RWPE2 (cell line): ENCODE measurements at places on chromosomes 13 and 19.

- H3K36me3 ChIP-seq: no peaks in the 10 kb centered on the region
- H3K27me3 ChIP-seq: no peaks in the 10 kb centered on the region
- no peak for DNase-seq
Measured at GRCh38 chr13:97588993-97589392, 155.0 kb downstream of the RAP2A start.

DNA sequence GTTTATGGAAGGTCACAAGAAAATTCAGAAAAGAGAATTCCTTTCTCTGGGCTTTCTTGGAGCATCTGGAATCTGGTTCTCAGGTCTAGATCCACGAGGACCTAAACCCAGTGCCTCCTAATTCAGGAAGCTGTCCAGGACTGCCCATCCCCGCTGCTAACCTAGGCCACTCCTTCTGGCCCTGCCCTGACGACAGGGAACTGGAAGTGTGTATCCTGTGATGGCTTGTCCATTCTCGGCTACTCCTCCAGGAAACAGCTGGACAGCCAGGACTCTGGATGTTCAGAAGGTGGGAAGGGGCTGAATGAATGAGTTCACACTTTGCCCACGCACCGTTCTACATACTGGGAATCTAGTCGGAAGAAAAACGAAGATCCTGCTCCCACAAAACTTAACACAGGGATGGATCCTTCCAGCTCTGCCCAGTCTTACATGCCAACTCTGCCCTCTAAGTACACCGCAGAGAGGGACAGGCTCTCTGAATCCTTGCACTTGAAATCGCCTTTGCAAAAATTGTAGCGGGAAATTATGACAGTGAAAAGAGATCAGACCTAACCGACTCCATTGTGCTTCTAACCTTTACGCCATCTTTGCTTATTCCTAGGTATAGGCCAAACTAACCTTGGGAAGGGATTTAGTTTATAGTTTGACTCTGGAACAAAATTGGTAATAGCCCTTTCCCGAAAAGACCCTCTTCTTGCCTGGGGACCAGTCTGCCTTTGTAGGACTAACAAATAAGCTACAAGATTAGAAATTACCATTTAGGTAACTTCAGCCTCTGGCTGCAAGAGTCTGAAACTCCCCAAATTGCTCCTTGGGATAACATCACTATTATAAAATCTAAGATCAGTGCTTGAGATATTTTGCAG is 1.8 kb downstream of the LSM4 start:
- no peak overlapping the region for H3K4me3 ChIP-seq
- no peak for DNase-seq
- H3K36me3 ChIP-seq: peaks cover 27% of the 10 kb centered on the region

DNA sequence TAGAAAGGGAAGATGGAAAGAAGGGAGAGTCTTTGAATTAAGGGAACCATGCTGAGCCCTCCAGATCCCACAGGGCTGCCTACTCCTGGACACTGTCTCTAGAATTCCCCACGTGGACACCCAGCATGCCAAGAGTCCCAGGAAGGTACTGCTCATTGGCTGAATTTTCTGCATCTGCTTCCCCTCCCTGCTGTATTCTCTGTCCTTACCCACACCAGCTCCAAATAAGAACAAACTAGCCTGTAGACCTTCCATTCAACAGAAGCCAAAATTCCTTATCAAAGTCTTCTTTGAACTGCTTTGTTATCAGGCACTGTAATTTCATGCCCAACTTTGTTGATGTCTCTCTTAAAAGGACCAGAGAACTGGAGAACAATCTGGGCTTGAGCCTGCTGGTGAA is 305.9 kb upstream of the ARGLU1 start:
- no peaks in the 10 kb centered on the region for H3K27me3 ChIP-seq
- no peaks in the 10 kb centered on the region for H3K36me3 ChIP-seq
- DNase-seq: no peak
- no peak overlapping the region for H3K4me3 ChIP-seq

DNA sequence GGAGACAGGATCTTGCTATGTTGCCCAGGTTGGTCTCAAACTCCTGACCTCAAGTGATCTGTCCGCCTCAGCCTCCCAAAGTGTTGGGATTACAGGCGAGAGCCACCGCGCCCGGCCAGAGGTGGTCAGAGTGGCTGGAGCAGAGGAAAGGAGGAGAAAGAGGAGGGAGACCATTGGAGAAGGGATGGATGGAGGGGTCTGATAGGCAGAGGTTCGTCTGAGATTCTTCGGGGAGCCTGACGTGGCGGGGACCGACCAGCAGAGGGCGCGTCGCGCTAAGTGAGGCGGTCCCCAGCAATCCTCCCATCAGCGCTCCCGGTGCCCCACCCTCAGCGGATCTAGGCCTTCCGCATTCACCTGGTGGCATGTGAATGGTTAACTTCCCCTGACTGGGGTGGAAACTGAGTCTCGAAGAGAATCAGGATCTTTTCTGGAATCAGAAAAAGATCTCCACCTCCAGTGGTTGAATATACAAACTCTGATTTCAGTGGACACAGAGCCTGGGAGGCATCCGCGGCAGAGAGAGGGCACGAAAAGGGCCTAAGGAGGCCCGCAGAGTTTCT is 8.8 kb downstream of the GTPBP3 start:
- no peaks in the 10 kb centered on the region for H3K27me3 ChIP-seq
- H3K4me1 ChIP-seq: no peaks in the 10 kb centered on the region
- no peak for DNase-seq

GRCh38 chr19:33622809-33623511 is 1.2 kb downstream of the CHST8 start:
- no peak for DNase-seq
- H3K27me3 ChIP-seq: peaks cover 72% of the 10 kb centered on the region
- no peak overlapping the region for H3K4me3 ChIP-seq
- no peak overlapping the region for H3K27ac ChIP-seq
- H3K4me1 ChIP-seq: no peaks in the 10 kb centered on the region

GRCh38 chr13:110648146-110648819 is 32.9 kb downstream of the NAXD start:
- no peak overlapping the region for H3K4me3 ChIP-seq
- no peak overlapping the region for H3K27ac ChIP-seq
- H3K4me1 ChIP-seq: no peaks in the 10 kb centered on the region
- H3K27me3 ChIP-seq: no peaks in the 10 kb centered on the region
- H3K36me3 ChIP-seq: peaks cover 15% of the 10 kb centered on the region

DNA sequence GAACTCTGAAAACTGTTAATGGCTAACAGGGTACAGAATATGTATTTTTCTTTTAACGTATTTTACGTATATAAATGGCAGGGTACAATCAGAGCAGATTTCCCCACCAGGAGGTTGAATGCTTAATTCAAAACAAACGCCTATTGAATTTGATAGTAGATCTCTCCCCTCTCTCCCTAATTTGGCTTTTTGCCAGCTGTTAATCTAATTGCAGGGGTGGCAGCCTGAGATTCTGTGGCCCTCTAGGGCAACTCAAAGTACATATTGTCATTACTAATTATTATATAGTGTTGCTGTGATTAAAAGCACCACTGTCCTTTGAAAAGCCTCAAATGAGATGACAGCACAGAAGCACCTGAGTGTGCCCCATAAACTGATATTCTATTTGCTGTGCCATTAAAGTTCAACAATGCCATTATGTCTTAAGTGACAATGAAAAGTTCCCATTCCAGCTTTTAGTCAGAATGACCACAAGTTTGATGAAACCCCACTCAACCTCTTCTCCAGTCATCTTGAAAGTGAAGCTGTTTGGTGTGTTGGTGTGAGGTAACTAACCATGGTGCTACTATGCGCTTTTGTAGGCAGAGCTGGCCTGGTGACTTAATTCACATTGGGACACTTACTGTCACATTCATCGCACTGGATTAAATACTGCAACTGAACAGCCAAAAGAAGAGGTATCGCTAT is 351.4 kb downstream of the KCNRG start:
- H3K4me1 ChIP-seq: peaks cover 6% of the 10 kb centered on the region
- DNase-seq: no peak
- no peaks in the 10 kb centered on the region for H3K27me3 ChIP-seq
- no peak overlapping the region for H3K27ac ChIP-seq

GRCh38 chr13:99326012-99326411 is 18.8 kb upstream of the GPR183 start:
- no peak overlapping the region for H3K27ac ChIP-seq
- H3K4me3 ChIP-seq: no peak overlapping the region
- peaks cover 16% of the 10 kb centered on the region for H3K4me1 ChIP-seq
- H3K36me3 ChIP-seq: peaks cover 6% of the 10 kb centered on the region; the same call in 1 of the 2 replicates
- no peaks in the 10 kb centered on the region for H3K27me3 ChIP-seq

DNA sequence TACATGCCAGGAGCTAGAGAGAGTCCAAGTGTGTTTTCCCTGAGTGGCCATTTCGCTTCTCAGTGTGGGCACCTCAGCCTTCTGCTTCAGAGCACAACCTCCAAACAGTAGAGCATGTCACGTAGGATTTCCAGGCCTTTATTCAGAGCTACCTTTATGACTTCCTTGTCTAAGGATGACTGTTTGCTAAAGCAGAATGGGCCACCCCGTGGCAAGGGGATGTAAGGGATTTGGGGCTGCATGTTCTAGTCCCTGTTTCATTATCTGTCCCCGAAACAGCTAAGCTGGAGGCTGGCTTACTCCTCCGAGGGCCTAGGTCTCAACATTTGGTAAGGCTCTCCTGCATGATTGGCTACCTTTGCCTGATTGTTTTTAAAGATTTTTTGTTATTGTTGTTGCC is 6.0 kb downstream of the RNASEH2B start:
- H3K27me3 ChIP-seq: no peaks in the 10 kb centered on the region
- H3K36me3 ChIP-seq: no peaks in the 10 kb centered on the region; the same call in 1 of the 2 replicates
- no peak for DNase-seq
- peaks cover 10% of the 10 kb centered on the region for H3K4me1 ChIP-seq

DNA sequence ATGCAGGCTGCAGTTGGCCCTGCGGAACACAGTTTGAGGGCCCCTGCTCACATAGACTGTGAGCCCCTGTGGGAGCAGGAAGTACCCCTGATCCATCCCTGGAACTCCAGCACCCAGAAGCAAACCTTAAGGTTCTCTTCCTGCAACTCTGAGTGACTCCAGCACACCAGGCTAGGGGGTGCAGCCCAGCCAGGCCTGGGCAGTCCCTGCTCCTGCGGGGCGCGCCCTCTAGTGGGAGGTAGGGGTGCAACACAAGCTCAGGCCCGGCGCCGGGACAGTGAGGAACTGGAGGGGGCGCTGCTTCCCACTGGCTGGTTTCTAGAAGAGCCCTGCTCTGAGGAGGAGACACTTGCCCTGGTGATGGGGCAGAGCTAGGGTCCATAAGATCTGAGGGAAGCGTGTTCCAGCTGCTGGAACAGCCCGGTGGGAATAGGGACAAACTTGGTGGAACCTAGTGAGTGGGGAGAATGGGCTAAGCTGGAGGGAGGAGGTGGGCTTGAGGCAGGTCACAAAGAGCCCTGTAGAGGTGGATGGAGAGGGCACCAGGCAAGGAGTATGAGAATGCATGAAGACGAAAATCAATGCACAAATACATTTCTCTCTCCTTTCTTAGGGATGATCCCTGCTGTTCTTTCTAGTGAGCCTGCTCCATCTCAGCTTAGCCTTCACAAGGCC is 5.0 kb downstream of the ZSCAN5A start:
- peaks cover 26% of the 10 kb centered on the region for H3K36me3 ChIP-seq
- DNase-seq: no peak
- no peaks in the 10 kb centered on the region for H3K27me3 ChIP-seq
- H3K4me1 ChIP-seq: peaks cover 3% of the 10 kb centered on the region

- H3K36me3 ChIP-seq: no peaks in the 10 kb centered on the region
- no peak overlapping the region for H3K27ac ChIP-seq
- H3K4me1 ChIP-seq: no peaks in the 10 kb centered on the region
- no peaks in the 10 kb centered on the region for H3K27me3 ChIP-seq
- no peak for DNase-seq
Measured at GRCh38 chr13:22700246-22700887, 480.4 kb upstream of the SGCG start.

- H3K36me3 ChIP-seq: no peaks in the 10 kb centered on the region
- H3K27me3 ChIP-seq: no peaks in the 10 kb centered on the region
- H3K4me1 ChIP-seq: peaks cover 24% of the 10 kb centered on the region
- no peak overlapping the region for H3K27ac ChIP-seq
- H3K4me3 ChIP-seq: no peak overlapping the region
Measured at GRCh38 chr13:27168086-27168485, 3.5 kb downstream of the USP12 start.

DNA sequence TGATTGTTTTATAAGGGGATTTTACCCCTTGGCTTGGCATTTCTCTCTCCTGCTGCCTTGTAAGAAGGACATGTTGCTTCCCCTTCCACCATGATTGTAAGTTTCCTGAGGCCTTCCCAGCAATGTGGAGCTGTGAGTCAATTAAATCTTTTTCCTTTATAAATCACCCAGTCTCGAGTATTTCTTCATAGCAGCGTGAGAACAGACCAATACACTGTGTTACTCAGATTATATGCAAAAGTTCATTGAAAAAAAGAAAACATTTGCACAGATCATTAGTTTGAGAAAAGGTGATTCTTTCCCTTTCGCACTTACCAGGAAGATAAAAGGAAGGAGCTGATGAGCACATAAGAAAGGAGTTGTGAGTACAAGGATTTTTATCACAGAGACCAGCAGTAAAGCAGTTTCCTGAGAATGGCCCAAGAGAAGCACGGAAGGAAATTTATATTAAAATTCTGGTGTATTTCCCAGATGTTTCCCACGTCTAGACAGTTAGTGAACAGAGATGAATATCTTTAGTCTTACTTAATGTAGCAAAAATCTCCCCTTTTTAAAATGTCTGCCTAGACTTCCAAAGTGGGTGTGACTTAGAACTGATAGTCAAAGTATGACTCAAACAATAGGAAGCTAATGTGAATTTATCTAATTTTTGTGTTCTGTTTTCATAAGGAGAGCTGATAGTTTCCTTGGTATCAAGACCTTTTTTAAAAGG is 431.8 kb upstream of the SGCG start:
- no peak overlapping the region for H3K4me3 ChIP-seq
- no peaks in the 10 kb centered on the region for H3K36me3 ChIP-seq
- H3K27me3 ChIP-seq: no peaks in the 10 kb centered on the region

- no peak overlapping the region for H3K4me3 ChIP-seq
- H3K4me1 ChIP-seq: no peaks in the 10 kb centered on the region
- peaks cover 10% of the 10 kb centered on the region; the same call in 1 of the 2 replicates for H3K36me3 ChIP-seq
- no peaks in the 10 kb centered on the region for H3K27me3 ChIP-seq
- H3K27ac ChIP-seq: no peak overlapping the region
- no peak for DNase-seq
Measured at GRCh38 chr19:3049089-3049488, 13.2 kb downstream of the TLE5 start.

GRCh38 chr13:57630661-57631595 is 616 bp upstream of the PCDH17 start:
- no peaks in the 10 kb centered on the region for H3K4me1 ChIP-seq
- H3K27ac ChIP-seq: no peak overlapping the region
- peaks cover 89% of the 10 kb centered on the region for H3K27me3 ChIP-seq
- H3K36me3 ChIP-seq: no peaks in the 10 kb centered on the region
- no peak for DNase-seq
